GM12878 (cell line): ENCODE measurements at places on chromosomes 1 and 21. TPM values are rescaled to one million over a fixed set of nuclear protein-coding genes. Genes with fewer than 3 reads are reported as not detected.

Gene CELA3B
- not detected in 2 replicates for polyA plus RNA-seq

Gene GREM2
- polyA plus RNA-seq, result not detected in 2 replicates

Gene RIMS3
- 0.25 and 1.0 TPM in 2 replicates for polyA plus RNA-seq

Gene ARHGAP29
- polyA plus RNA-seq, result 0.06 and 0.14 TPM in 2 replicates

Gene CA14
- polyA plus RNA-seq, result 0.20 and 0.35 TPM in 2 replicates

Gene GBP5
- 0.35 and 0.41 TPM in 2 replicates for polyA plus RNA-seq

Gene NHLH1
- polyA plus RNA-seq, result 0.52 and 0.56 TPM in 2 replicates

- no peak overlapping the region for H3K4me3 ChIP-seq
- DNase-seq, result no peak
- H3K27ac ChIP-seq, result no peak overlapping the region
- H3K36me3 ChIP-seq, result peaks cover 6% of the 10 kb centered on the region; the same call in 1 of the 2 replicates
These were observed 9.5 kb upstream of the ASCL5 start for GRCh38 chr1:201136355-201137023.

GRCh38 chr1:165364568-165365133 is 8.1 kb upstream of the LMX1A start:
- H3K4me1 ChIP-seq, result no peaks in the 10 kb centered on the region
- H3K4me3 ChIP-seq, result no peak overlapping the region
- H3K27ac ChIP-seq, result no peak overlapping the region
- H3K27me3 ChIP-seq, result no peaks in the 10 kb centered on the region
- DNase-seq, result no peak
- H3K36me3 ChIP-seq, result no peaks in the 10 kb centered on the region

- no peak overlapping the region for H3K4me3 ChIP-seq
- no peak for DNase-seq
- H3K4me1 ChIP-seq, result no peaks in the 10 kb centered on the region
- no peaks in the 10 kb centered on the region for H3K36me3 ChIP-seq
- no peaks in the 10 kb centered on the region for H3K27me3 ChIP-seq
These were observed 228.7 kb upstream of the CAMK1G start for GRCh38 chr1:209354840-209355165.

- no peaks in the 10 kb centered on the region for H3K4me1 ChIP-seq
- DNase-seq, result no peak
- H3K4me3 ChIP-seq, result no peak overlapping the region
- H3K36me3 ChIP-seq, result no peaks in the 10 kb centered on the region
- H3K27me3 ChIP-seq, result no peaks in the 10 kb centered on the region
- H3K27ac ChIP-seq, result no peak overlapping the region
These were observed 227.8 kb downstream of the BACH1 start for GRCh38 chr21:29526545-29526944.

DNA sequence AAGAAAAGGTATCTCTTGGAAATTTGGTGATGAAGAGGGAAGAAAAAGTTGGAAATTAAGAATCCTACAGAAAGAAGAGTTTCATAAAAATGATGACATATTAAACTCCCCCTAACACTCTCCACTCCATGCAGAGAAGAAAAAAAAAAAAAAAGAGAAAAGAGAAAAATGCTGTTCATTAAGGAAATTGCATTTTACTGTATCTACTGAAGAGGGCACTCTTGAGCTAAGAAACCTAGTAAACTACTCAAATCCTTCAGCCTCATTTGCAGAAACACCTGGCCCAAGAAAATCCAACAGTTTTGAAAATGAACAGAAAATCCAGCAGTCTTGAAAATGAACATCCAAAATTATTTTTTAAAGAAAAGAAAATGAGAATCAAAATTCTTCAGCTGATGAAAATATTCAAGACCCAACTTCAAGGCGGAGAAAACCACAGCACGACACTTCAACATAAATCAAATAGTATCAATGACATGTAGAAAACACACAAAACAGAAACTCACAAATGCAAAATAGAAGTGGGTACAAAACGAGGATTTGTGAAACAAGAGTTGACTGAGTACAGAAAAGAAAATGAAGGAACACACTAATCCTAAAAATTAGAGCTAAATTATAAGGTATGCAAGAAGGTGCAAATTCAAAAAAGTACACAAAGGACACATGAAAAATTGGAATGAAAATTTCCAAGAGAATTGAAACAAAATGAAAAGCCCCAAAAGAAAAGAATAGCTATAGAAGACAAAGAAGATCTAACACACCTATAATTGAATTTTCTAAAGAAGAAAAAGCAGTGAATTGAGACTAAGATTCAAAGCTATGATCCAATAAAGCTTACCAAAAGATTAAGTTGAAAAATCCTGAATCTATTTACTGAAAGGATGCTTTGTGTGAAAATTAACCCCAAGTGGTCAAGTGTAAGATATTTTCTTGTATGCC is 73.2 kb upstream of the DNAJC6 start:
- no peaks in the 10 kb centered on the region for H3K27me3 ChIP-seq
- no peak for DNase-seq
- H3K27ac ChIP-seq, result no peak overlapping the region

DNA sequence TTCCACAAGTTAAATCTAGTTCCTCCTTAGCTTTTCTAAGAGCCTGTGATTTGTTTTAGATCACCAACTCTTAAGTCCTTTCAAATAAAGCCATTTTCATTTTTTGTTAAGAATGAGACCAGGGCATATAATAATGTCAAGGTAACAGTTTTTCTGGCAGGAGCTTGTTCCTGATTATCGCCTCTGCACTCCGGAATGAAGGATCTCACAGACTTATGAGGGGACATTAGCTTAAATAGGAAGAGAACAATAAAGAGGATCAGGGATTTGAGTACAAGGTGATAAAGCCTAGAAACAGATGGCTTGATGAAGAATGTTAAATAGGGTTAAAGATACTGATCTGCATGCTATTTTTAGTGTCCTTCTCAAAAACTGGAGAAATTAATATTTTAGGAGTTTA is 13.6 kb upstream of the OTUD7B start:
- H3K36me3 ChIP-seq, result no peaks in the 10 kb centered on the region
- H3K4me3 ChIP-seq, result no peak overlapping the region
- H3K4me1 ChIP-seq, result no peaks in the 10 kb centered on the region
- DNase-seq, result no peak
- H3K27ac ChIP-seq, result no peak overlapping the region

- DNase-seq, result no peak
- H3K27ac ChIP-seq, result no peak overlapping the region
- no peaks in the 10 kb centered on the region for H3K27me3 ChIP-seq
- H3K36me3 ChIP-seq, result no peaks in the 10 kb centered on the region
These were observed 21.6 kb upstream of the ABCA4 start for GRCh38 chr1:94142583-94142982.

DNA sequence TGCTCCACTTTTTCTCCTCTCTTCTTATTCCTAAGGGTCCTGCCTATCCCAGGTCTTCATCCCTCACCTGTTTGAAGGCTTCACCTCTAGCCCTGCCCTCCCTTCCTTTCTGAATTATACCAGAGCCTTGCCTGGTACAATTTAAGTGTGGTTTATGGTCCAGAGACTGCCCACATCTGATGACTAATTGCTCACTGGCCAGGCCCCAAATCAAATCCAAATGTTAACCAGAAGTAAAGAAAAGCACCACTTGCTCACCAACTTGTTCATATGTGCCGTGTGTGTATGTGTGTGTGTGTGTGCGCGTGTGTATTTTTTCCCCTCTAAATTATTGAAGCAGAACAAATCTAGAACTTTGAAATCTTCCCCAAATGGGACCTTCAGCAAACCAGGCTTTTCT is 26.4 kb downstream of the MYOM3 start:
- H3K4me3 ChIP-seq, result no peak overlapping the region
- H3K27me3 ChIP-seq, result no peaks in the 10 kb centered on the region
- DNase-seq, result no peak
- no peak overlapping the region for H3K27ac ChIP-seq
- H3K36me3 ChIP-seq, result no peaks in the 10 kb centered on the region

DNA sequence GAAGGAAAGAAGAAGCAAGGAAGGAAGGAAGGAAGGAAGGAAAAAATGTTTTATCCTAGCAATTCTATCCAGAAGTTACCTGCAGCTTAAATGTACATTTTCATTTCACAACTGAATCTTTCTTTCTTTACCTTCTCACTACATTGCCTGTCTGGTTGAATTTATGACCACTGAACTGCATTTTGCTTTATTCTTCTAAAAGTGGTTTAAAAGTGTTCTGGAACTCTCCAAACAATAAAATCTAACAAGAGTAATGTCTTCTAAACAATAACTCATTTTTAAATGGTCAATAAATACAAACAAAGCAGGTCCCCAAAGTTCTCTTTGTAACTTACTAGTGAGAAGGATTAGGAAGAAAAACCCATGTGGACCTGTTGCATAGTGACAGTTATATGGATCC is 587.5 kb upstream of the NEGR1 start:
- H3K4me1 ChIP-seq, result no peaks in the 10 kb centered on the region
- H3K27ac ChIP-seq, result no peak overlapping the region
- H3K27me3 ChIP-seq, result no peaks in the 10 kb centered on the region
- DNase-seq, result no peak

DNA sequence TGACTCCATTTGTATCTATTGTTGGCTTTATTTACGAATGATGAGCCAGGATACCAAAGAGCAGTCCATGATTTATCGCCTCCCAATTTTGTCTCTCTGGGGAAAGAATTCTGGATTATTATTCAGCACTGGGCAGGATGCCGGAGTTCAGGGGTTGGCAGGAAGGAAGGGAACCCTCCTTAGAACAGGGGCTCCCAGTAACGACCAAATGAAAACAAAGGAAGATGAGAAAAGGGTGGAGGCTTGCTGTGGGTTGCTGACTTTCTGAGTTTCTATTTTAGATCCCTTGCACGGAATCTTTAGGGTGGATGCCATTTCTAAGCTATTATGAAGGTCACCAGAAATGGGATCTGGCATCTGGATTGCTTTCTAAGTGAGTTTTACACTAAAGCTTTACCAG is 231.2 kb upstream of the LYPLAL1 start:
- H3K4me1 ChIP-seq, result no peaks in the 10 kb centered on the region
- no peak overlapping the region for H3K27ac ChIP-seq
- H3K4me3 ChIP-seq, result no peak overlapping the region
- DNase-seq, result no peak
- H3K36me3 ChIP-seq, result no peaks in the 10 kb centered on the region

DNA sequence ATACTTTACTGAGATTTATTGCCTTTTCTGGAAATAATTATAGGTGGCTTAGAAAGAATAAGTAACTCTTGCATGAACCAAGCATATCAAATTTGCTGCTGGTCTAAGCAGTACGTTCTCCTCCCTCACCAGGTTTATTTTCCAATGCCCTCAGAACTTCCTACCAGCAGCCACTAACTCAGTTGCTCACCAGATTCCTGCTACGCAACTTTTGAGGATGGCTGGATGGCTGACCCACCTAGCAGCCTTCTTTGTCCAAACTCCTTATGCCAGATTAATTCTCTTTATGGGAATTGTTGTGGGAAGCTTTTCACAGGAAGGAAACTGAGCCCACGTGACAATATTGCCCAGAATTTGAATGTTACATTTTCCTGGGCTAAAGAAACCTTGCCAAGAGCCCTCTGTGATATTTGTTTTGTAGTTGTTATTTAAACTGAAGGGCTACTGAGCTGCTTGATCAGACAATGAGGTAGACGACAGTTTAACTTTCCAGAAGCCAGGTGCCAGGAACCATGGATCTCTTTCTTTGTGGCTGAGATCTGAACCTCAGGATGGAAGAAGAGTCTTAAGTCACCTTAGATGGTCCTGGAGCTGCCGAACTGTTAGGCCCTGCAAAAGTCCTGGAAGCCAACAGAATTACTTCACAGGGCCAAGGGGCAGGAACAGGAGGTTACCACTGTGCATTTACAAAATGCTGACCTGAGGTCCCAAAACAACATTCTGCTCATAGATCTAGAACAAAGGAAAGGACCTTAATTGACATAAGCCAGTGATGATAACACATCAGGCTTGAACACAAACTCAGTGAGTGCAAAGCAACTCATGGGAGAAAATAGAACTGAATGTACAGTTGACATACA is 85.5 kb upstream of the ATP1A1 start:
- H3K36me3 ChIP-seq, result no peaks in the 10 kb centered on the region
- H3K4me1 ChIP-seq, result peaks cover 15% of the 10 kb centered on the region
- H3K27me3 ChIP-seq, result no peaks in the 10 kb centered on the region
- no peak for DNase-seq
- no peak overlapping the region for H3K4me3 ChIP-seq
- H3K27ac ChIP-seq, result no peak overlapping the region

GRCh38 chr1:8137481-8138244 is 111.6 kb upstream of the ERRFI1 start:
- H3K27me3 ChIP-seq, result no peaks in the 10 kb centered on the region
- DNase-seq, result no peak
- no peak overlapping the region for H3K27ac ChIP-seq

- H3K4me1 ChIP-seq, result peaks cover 21% of the 10 kb centered on the region
- no peak overlapping the region for H3K27ac ChIP-seq
- H3K36me3 ChIP-seq, result no peaks in the 10 kb centered on the region
These were observed 8.3 kb upstream of the KIAA0040 start for GRCh38 chr1:175200678-175201521.

DNA sequence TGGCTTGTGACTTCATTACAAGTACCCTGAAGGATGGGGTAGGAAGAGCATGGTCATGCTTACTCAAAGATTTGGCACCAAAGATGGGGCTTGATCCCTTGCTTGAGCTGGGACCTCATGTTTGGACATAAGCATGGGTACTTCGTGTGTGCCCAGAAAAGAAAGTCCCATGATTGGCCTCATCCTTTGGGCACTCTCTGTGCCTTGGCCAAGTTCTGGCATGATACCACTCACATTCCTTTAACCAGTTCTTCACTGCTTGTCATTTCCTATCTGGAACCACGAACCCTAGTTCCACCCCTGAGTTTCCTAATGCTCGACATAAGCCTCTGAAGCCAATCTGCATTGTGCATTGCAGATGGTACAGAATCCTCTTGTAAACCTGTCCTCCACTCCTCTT is 107.0 kb downstream of the NAV1 start:
- peaks cover 13% of the 10 kb centered on the region for H3K27me3 ChIP-seq
- DNase-seq, result no peak
- no peak overlapping the region for H3K27ac ChIP-seq
- no peak overlapping the region for H3K4me3 ChIP-seq
- H3K36me3 ChIP-seq, result no peaks in the 10 kb centered on the region
- H3K4me1 ChIP-seq, result no peaks in the 10 kb centered on the region

DNA sequence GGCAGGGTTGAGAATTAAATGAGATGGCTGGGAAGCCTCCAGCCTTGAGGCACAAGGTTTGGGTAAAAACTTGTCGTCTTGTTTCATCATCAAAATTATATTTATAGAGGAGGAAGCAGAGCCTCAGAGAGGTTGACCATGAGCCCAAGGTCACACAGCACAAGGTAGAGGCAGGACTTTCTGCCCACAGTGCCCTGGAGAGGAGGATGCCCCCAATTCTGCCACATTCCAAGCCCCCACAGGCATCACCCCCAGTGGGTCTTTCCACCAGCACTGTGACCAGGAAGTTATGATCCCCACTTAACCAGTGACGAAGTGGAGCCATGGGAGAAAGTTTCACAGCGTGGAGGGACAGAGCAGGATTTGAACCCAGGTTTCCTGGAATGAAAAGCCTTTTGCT is 400.0 kb downstream of the MATN1 start:
- DNase-seq, result no peak
- H3K27me3 ChIP-seq, result no peaks in the 10 kb centered on the region; the same call in 1 of the 2 replicates
- H3K27ac ChIP-seq, result no peak overlapping the region
- H3K36me3 ChIP-seq, result no peaks in the 10 kb centered on the region

GRCh38 chr1:47759251-47759935 is 237.8 kb downstream of the TRABD2B start:
- H3K4me1 ChIP-seq, result no peaks in the 10 kb centered on the region; the same call in 1 of the 2 replicates
- no peak overlapping the region for H3K27ac ChIP-seq
- DNase-seq, result no peak
- no peaks in the 10 kb centered on the region for H3K36me3 ChIP-seq
- no peaks in the 10 kb centered on the region for H3K27me3 ChIP-seq
